Right lung (tissue), 10 donors: ENCODE measurements at places on chromosomes 3 and 15. TPM values are rescaled to one million over a fixed set of nuclear protein-coding genes. Genes with fewer than 3 reads are reported as not detected.

CNTN3 gene
- polyA plus RNA-seq: 48.9 TPM

GOLGA8T gene
- not detected for polyA plus RNA-seq

ZSCAN2 gene
- 24.3 TPM for polyA plus RNA-seq

SNX33 gene
- 19.2 TPM for polyA plus RNA-seq

LINS1 gene
- polyA plus RNA-seq: 30.4 TPM

CLRN1 gene
- not detected for polyA plus RNA-seq

EFCC1 gene
- polyA plus RNA-seq: 9.0 TPM

UBAP1L gene
- polyA plus RNA-seq: 11.2 TPM

A4GNT gene
- polyA plus RNA-seq: 0.27 TPM

LRRN1 gene
- polyA plus RNA-seq: 23.1 TPM

DISP2 gene
- 1.1 TPM for polyA plus RNA-seq

RETNLB gene
- polyA plus RNA-seq: not detected

DNA sequence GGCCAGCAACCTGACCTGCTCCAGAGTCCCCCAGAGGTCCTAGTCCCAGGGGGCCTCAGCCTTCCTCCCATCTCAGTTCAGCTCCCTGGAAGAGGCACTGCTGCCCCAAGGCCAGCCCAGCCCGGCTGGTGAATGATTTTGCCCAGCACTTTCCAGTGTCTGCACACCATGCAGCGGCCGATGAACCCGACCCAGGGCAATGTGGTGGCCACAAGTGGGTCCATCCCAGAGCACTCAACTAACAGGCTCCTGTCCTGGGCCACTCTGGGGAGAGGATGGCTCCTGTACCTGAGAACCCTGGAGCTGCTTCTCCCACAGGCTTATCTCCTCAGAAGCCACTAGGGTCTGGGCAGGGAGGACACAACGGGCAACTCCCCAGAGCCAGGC lies 39.2 kb downstream of the PTPN23 start:
- no peak for DNase-seq

DNA sequence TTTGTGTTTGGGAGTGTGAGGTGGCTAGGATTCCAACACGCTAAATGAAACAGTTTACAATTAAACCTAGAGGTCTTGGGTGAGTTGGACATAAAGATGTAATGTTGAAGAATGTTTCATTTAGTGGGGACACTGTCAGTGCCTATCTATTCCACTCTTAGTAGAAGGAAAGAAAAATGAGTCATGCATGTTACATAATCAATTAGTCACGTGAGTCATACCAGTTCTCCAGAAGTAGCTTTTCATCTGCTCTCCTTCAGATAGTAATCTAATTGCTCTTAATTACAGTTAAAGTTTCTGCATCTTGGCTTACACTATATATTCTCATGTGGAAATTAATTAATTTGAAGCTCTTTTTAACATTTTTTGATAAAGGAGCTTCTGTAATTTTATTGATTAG lies 115.7 kb upstream of the P2RY1 start:
- no peak for DNase-seq

DNA sequence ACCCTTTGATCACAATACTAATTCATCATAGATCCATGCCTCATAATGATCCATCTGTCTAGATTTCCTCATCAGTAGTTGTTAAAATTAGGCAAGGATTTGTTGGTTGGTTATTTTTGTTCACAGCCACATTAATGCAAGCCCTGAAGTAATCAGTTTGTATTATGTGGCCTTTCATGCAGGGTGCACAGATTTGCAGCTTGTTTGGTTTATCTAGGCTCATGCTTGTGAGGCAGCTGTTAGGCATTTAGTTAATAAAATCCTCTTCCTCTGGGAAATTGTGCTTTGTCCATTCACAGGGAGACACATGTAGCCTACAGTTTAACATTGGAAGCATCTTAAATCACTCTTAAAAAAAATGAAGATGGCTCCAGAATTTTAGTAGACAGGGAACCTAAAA lies 162.8 kb upstream of the ZNF385D start:
- no peak for DNase-seq

DNA sequence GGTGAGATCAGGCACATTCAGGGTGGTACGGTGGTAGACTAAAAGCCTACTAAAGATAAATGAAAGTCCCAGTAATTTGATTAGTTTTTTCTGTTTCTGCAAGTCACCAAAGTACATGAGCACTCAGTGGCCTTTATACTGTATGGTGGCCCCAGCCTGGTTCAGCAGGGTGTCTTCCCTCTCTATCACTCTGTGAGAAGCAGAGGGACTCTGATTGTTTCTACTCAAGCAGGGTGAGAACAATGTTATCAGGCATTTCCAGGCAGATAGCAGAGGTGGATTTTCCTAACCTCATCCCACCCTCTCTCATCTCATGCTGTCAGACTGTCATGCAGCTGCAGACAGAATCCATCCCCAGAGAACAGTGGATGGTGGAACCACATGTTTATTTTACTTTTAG lies 71.5 kb upstream of the BFSP2 start:
- no peak for DNase-seq

- DNase-seq: no peak
These were observed 10.3 kb upstream of the ARID3B start for GRCh38 chr15:74530771-74531143.

DNA sequence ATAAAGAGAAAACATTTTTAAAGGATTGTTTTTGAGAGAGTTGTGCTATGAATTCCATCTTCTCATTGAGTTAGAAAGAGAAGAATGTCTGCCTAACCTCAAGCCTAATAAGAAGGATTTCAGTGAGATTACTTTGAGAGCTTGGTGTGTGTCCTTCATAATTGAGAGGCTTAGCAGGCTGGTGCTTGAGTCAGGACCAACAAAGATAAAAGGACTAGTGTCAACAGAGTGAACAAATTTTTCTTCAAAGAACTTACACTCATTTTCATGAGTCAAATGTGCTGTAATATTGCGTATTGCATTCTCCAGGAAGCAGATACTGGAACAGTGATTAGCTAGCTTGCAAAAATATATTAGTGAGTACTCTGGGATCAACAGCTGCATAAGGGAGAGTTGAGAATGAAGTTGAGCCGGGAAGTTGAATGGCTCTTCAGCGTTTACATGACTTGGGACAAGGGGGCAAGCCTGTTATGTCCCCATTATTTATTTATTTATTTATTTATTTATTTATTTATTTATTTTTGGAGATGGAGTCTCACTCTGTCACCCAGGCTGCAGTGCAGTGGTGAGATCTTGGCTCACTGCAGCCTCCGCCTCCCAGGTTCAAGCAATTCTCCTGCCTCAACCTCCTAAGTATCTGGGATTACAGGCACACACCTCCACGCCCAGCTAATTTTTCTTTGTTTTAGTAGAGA lies 37.5 kb upstream of the SLITRK3 start:
- no peak for DNase-seq

- DNase-seq: no peak
These were observed 233.0 kb upstream of the POU1F1 start for GRCh38 chr3:87509401-87509800.

- DNase-seq: no peak
These were observed 952 bp upstream of the HDDC3 start for GRCh38 chr15:90933301-90933700.

DNA sequence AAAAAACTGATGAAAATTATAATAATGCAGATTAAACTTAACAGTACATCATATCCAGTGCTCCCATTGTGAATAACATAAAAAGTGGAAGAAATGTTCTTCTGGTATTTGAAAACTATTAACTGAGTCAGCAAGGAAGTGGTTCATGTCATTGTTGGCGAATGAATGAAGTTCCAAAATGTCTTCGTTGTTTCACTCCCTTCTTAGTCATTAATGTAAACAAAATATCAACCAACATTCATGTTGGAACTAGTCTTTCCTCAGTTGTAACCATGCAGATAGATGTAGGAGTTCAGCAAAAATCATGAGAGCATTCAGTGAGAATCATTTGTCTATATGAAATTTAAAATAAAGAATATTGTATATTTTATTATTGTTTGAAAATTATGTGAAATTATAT lies 44.1 kb upstream of the ICE2 start:
- no peak for DNase-seq

- DNase-seq: no peak
These were observed 200.5 kb downstream of the CLSTN2 start for GRCh38 chr3:140135461-140135860.

- no peak for DNase-seq
These were observed 138.7 kb downstream of the AQP9 start for GRCh38 chr15:58276924-58277323.

- DNase-seq: no peak
These were observed 24.7 kb upstream of the ZNF639 start for GRCh38 chr3:179297971-179298725.

DNA sequence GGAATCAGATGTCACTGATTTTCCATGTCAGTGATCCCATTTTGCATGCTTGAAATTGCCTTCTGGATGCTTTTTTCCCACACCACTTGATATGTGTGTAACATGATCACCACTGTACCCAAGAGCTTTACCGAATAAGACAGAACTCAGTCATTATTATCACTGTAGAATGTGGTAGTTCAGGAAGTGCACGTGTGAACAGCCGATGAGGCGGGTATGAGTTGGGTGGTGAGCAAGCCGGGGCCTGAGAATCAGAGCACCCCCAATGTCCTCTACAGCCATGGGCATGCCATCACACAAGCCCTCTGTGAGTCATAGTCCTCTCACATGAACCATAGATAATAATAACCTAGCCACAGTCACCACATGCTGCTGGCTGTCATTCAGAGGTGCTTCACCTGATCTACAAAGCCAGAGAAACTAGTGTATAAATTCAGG lies 470.8 kb downstream of the SOX2 start:
- no peak for DNase-seq

- DNase-seq: no peak
These were observed 26.6 kb downstream of the DIPK2A start for GRCh38 chr3:143998266-143998665.

DNA sequence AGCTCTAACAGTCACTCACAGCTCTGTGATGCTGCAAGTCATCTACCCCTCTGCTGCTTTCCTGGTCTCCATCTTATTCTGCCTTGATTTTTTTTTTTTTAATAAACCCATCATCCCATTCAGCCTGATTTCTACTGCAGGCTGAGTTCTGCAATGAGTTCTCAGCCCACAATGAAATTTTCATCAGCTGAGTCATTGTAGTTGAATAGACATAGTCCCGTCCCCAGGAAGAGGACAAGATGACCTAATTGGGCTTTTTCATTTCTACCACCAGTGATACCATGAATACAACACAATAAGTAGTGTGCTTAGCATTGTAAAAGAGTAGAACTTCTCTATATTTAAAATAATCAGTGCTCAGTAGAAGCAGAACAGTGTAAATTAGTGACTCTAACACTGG lies 59.3 kb downstream of the C3orf85 start:
- DNase-seq: no peak

DNA sequence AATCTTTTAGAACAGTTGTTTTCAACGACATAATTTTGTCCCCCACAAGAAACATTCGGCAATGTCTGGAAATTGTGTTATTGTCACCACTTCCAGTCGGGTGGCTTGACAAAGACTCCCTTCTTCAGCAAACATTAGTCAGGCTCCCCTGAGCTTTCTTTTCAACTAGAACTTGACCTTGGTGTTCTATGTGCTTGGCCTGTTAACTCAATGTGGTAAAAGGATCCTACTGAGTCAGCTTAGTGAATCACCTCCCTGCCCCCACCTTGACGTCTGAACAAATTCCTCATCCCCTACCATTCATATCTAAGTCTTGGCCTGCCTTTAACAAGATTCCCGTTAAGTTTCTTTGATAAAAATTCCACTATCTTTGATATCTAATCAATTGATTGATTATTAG lies 465.0 kb upstream of the ROBO1 start:
- no peak for DNase-seq

GRCh38 chr15:25859838-25860645 lies 3.1 kb downstream of the ATP10A start:
- no peak for DNase-seq

DNA sequence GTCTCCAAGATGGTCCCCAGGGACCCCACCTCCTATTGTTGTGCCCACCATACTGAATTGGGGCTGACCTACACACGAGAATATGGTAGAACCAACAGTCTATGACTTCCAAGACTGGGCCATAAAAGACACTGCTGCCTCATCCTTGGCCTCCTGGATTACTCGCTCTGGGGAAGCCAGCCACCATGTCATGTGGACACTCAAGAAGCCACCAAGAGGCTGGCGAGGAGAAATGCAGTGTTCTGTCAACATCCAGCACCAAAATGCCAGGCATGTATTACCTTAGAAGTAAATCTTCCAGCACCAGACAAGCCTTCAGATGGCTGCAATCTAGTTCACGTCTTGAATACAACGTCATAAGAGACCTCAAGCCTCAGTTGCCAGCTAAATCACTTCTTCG lies 17.1 kb upstream of the TPM1 start:
- no peak for DNase-seq

- no peak for DNase-seq
These were observed 681.2 kb upstream of the GRM7 start for GRCh38 chr3:6179761-6180160.

GRCh38 chr15:90262426-90262825 lies 3.0 kb upstream of the NGRN start:
- no peak for DNase-seq

- DNase-seq: peak; percentile 75
These were observed 30.6 kb downstream of the ADAMTS17 start for GRCh38 chr15:100311154-100311625.
